ENCODE measurements at places on chromosomes 4 and X.
A peak's percentile ranks its signal among the peaks of the same experiment; 100 is the strongest.

- peaks cover 34% of the 10 kb centered on the region for H3K4me1 ChIP-seq
- no peak overlapping the region for H3K27ac ChIP-seq
- H3K27me3 ChIP-seq, result no peaks in the 10 kb centered on the region
- no peak for DNase-seq
- no peak overlapping the region for H3K4me3 ChIP-seq
- H3K36me3 ChIP-seq, result peaks cover 6% of the 10 kb centered on the region
Observed at GRCh38 chrX:10079231-10079630, 77.5 kb upstream of the CLCN4 start.

DNA sequence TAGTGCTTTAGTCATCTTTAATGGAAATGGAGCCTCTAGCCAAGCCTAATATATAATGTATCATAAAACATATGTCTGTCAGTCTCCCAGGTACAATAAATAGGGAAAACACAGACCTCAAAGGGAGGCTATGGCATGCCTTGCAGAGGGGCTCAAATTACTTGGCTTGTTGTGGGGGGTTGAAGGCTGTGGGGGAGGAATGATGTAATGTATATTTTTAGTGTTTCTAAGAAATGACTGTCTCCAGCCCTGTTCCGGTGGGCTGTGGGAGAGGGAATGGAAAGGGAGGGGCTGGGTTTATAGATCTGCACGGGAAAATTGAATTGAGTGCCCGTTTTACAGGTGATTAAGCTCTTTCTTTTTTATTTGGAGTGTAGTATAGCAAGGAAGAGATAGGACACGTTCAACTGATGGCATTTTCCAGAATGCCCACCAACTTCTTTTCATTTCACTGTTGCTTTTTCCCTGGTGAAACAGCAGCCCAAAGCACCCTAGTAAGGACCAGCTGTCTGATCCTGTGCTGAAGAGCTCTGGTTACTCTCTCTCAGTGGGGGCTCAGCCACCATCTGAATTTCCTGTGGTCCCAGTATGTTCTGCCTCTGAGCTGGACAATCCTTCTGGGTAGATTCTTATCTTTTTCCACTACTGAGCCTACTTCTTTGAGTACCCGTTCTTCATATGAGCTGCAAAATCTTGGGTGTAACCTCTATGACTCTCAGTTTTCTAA, 220.7 kb upstream of the CASK start:
- H3K27ac ChIP-seq, result no peak overlapping the region
- H3K4me3 ChIP-seq, result no peak overlapping the region
- peaks cover 2% of the 10 kb centered on the region for H3K36me3 ChIP-seq
- H3K27me3 ChIP-seq, result no peaks in the 10 kb centered on the region
- no peaks in the 10 kb centered on the region for H3K4me1 ChIP-seq

GRCh38 chrX:98962996-98963395, 1447.1 kb downstream of the PCDH19 start:
- H3K27me3 ChIP-seq, result no peaks in the 10 kb centered on the region
- H3K4me3 ChIP-seq, result no peak overlapping the region
- no peaks in the 10 kb centered on the region for H3K4me1 ChIP-seq
- no peak for DNase-seq
- H3K27ac ChIP-seq, result no peak overlapping the region

DNA sequence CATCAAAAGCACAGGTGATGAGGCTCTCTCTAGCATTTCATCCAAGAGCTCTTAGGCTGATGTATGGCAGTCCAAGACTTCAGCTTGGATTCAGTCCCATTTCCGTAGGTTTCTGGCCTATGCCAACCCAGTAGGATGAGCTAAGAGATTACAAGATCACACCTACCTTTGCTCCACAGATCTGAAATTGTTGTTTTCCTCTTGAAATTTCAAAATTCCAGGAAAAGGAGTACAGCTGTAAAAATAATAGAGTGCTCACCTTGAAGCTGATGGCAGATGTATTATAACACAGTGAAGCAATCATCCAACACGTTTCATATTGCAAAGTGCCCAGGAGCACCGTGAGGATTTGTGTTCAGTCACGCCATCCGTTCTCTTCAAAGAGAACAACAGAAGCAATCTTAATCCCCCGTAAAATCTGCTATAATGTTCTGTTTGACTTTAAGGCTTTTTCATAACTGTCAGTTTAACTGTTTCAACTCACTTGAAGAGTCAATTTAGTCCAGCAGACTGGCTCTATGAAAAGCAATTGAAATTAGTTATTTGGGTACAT, 137.5 kb downstream of the CPE start:
- DNase-seq, result no peak
- no peak overlapping the region for H3K4me3 ChIP-seq
- no peaks in the 10 kb centered on the region for H3K36me3 ChIP-seq
- H3K4me1 ChIP-seq, result no peaks in the 10 kb centered on the region
- no peak overlapping the region for H3K27ac ChIP-seq

GRCh38 chr4:87073199-87074120, 138.6 kb downstream of the AFF1 start:
- peaks cover 48% of the 10 kb centered on the region for H3K4me1 ChIP-seq
- peaks cover 3% of the 10 kb centered on the region for H3K36me3 ChIP-seq
- H3K27me3 ChIP-seq, result no peaks in the 10 kb centered on the region
- peak overlapping the region; percentile 76 for H3K4me3 ChIP-seq

- no peak overlapping the region for H3K4me3 ChIP-seq
- no peaks in the 10 kb centered on the region for H3K4me1 ChIP-seq
- H3K27ac ChIP-seq, result no peak overlapping the region
- H3K27me3 ChIP-seq, result peaks cover 5% of the 10 kb centered on the region
- peaks cover 2% of the 10 kb centered on the region for H3K36me3 ChIP-seq
Observed at GRCh38 chr4:54189140-54189539, 40.0 kb upstream of the PDGFRA start.

- no peaks in the 10 kb centered on the region for H3K27me3 ChIP-seq
- no peak for DNase-seq
- peaks cover 4% of the 10 kb centered on the region for H3K36me3 ChIP-seq
- peaks cover 3% of the 10 kb centered on the region for H3K4me1 ChIP-seq
Observed at GRCh38 chr4:128410037-128410436, 122.4 kb upstream of the PGRMC2 start.

DNA sequence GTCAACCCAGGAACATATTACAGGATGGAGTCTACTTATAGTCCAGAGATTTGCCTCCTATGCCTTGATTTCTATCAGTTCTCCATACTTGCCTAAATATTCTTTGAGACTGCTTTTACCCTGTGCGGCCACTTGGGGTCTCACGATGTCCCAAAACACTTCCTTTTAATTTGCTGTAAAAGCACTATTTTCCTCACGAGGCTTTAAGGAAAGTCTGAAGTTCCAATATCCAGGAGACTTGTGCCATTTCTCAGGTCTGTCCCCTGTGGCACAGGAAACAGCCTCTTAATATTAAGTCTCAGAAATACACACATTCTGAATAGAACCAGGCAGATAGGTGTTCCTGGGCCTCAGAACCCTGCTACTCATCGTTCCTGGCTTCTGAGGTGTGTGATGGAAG, 142.9 kb downstream of the TMEM164 start:
- peaks cover 3% of the 10 kb centered on the region for H3K4me1 ChIP-seq
- no peak overlapping the region for H3K27ac ChIP-seq
- H3K27me3 ChIP-seq, result no peaks in the 10 kb centered on the region
- DNase-seq, result peak; percentile 7
- H3K4me3 ChIP-seq, result no peak overlapping the region

GRCh38 chr4:25235401-25235800, 1.6 kb downstream of the PI4K2B start:
- peaks cover 65% of the 10 kb centered on the region for H3K4me1 ChIP-seq
- no peak for DNase-seq
- peak overlapping the region; percentile 96 for H3K27ac ChIP-seq
- H3K4me3 ChIP-seq, result peak overlapping the region; percentile 85
- no peaks in the 10 kb centered on the region for H3K27me3 ChIP-seq

- peak; percentile 73 for DNase-seq
- H3K27me3 ChIP-seq, result no peaks in the 10 kb centered on the region
- H3K27ac ChIP-seq, result peak overlapping the region; percentile 73
- H3K4me3 ChIP-seq, result no peak overlapping the region
Observed at GRCh38 chrX:154051201-154051810, 31.6 kb upstream of the IRAK1 start.

DNA sequence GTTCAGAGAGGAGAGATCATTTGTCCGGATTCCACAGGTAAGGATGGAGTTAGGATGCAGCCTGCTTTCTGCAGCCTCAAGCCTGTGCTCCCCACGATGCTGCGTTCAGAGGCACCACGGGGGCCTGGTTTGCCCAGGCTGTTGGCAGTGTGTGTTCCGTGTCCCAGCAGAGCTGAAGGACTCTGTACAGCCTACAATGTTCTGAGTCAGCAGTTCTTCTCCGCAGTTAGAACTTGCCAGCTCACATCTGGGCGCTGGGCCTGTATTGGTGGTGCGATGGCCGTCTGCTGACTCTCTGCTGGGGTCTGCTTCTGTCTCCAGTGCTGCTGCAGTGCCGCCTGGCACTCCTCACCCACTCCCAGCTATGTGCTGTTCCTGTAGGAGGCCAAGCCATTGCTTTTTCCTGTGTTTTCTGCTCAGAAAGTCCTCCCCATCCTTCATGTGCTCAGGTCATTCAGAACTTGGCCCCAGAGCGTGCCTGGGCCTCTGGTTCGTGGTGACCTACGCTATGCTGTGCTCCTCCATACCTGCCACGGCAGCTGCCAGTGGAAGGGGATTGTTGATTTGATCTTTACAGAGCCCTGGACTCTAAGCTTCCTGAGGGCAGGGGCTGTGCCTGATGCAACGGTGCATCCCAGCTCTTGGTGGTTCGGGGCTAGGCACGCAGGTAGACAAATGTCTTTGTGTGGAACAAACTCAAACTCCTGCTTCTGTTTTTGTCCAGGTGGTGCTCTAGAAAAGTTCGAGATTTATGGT, 42.6 kb upstream of the TADA2B start:
- H3K27me3 ChIP-seq, result no peaks in the 10 kb centered on the region
- H3K36me3 ChIP-seq, result peaks cover 41% of the 10 kb centered on the region
- peaks cover 3% of the 10 kb centered on the region for H3K4me1 ChIP-seq
- H3K27ac ChIP-seq, result no peak overlapping the region
- no peak for DNase-seq

DNA sequence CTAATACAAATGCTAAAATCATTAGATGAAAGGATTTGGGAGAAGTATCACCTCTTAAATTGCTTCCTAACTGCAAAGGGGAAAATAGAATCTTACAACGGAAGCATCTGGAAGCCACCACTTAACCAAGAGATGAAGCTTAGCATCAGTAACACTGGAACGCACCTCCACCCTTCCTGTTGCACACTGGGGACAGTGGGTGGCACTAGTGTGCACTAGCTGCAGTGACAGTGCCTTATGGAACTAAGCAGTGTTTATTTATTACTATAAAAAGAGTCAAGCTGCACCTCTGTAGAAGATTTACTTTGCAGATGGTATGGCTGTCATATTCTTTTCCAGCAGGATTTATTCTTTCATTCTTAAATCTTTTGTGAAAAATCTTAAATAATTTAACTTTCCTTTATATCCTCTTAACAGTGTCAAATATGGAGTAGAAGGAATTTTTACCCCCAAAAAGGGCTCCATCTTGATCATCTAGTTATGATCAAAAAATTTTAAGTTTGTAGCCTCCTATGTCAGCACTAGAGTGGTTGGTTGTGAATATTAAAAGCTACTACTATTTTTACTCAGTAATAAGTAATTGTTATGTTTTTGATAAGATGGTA, 76.7 kb downstream of the SCD5 start:
- H3K36me3 ChIP-seq, result no peaks in the 10 kb centered on the region
- H3K4me1 ChIP-seq, result no peaks in the 10 kb centered on the region
- peak; percentile 24 for DNase-seq
- no peak overlapping the region for H3K27ac ChIP-seq
- no peak overlapping the region for H3K4me3 ChIP-seq
- no peaks in the 10 kb centered on the region for H3K27me3 ChIP-seq

DNA sequence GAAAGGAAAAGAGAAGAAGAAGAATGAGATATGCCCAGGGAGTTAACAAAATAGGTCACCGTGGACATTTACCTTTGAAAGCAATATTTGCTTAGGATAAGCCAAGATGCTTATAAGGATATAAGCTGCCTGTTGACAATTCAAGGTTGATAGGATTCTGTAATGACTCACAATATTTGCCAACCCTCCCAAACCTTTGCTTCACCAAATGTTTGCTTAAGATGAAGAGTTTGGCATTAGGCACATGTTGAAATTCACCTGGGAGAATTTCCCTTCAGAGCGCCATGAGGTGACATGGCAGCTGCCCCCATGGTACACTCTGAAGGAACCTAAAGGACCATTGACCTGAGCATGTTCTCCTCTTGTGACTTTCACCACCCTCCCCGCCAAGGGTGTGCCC, 4.6 kb downstream of the PALLD start:
- H3K27ac ChIP-seq, result no peak overlapping the region
- no peak overlapping the region for H3K4me3 ChIP-seq
- peaks cover 6% of the 10 kb centered on the region for H3K27me3 ChIP-seq
- H3K4me1 ChIP-seq, result peaks cover 12% of the 10 kb centered on the region
- no peak for DNase-seq
- H3K36me3 ChIP-seq, result no peaks in the 10 kb centered on the region

- no peak for DNase-seq
- H3K4me3 ChIP-seq, result no peak overlapping the region
- H3K27me3 ChIP-seq, result no peaks in the 10 kb centered on the region
- H3K4me1 ChIP-seq, result no peaks in the 10 kb centered on the region
- H3K36me3 ChIP-seq, result no peaks in the 10 kb centered on the region
Observed at GRCh38 chrX:107978707-107979307, 3.4 kb downstream of the TEX13B start.

DNA sequence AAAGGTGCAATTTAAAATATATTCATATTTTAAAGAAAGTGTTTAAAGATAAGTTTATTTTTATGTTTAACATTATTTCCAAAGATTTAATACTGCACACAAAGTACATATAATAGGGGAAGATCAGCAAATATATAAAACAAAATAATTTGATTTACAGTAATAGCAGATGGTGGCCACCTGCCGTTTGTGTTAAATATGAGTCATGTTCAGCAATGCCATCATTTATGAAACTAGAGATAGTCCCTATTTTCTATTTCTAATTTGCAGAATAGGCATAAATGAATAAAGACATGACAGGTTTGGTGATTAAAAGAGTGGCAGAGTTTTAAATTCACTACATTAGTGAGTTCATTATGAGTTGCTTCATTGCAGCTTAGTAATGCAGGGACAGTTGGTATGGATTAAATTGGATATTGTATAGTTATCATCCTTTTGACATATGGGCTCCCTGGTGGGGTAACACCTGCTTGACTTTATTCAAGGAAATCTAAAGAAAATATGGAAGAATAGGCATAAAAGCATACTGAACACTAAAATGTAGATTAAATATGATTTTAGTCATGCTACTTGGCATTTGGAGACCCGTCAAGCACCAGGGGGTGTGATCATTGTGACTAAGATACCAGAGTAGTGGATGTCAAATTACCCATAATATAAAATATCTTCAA, 78.8 kb upstream of the BANK1 start:
- H3K27me3 ChIP-seq, result no peaks in the 10 kb centered on the region
- H3K36me3 ChIP-seq, result peaks cover under 1% of the 10 kb centered on the region
- DNase-seq, result no peak
- H3K27ac ChIP-seq, result no peak overlapping the region
- H3K4me1 ChIP-seq, result no peaks in the 10 kb centered on the region

- no peak for DNase-seq
- no peak overlapping the region for H3K4me3 ChIP-seq
- no peaks in the 10 kb centered on the region for H3K36me3 ChIP-seq
Observed at GRCh38 chrX:79368441-79368840, 1.3 kb upstream of the ITM2A start.

All from activated naive CD8-positive, alpha-beta T cell treated with anti-CD3 and anti-CD28 coated beads, Interleukin-2, amount 50 U/mL, for 24 hours (primary cell).